ENCODE measurements at places on chromosomes 7 and 10.
A peak's percentile ranks its signal among the peaks of the same experiment; 100 is the strongest.

DNA sequence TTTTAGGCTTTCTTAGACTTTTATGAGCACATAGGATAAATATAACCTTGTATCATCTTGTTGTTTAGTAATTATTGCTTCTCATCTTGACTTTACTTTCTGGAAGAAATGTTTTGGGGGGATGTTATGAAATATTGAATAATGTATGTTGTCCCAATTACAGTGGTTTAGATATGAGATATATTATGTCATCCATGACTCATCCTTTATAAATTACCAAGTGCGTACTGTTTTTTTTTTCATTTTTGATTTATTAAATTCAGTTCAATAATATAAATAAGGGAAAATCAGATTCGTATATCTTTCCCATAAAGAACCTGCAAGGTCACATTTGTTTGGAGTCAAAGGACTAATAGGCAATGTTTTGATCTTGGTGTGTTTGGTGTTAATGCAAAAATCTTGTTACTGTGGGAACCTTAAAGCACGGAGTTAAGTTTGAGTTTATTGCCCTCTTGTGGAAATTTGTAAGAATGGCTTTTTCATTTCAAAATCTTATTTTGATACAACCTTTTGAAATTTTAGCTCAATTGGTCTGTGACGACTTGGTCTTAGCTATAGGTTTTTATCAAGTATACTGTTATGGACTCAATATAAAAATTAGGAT is 108.6 kb downstream of the SRI start:
- no peak for DNase-seq

- DNase-seq = no peak
These were observed 56.2 kb upstream of the PDCD4 start for GRCh38 chr10:110815354-110816004.

- no peak for DNase-seq
These were observed 80.0 kb upstream of the STK17A start for GRCh38 chr7:43502941-43503340.

DNA sequence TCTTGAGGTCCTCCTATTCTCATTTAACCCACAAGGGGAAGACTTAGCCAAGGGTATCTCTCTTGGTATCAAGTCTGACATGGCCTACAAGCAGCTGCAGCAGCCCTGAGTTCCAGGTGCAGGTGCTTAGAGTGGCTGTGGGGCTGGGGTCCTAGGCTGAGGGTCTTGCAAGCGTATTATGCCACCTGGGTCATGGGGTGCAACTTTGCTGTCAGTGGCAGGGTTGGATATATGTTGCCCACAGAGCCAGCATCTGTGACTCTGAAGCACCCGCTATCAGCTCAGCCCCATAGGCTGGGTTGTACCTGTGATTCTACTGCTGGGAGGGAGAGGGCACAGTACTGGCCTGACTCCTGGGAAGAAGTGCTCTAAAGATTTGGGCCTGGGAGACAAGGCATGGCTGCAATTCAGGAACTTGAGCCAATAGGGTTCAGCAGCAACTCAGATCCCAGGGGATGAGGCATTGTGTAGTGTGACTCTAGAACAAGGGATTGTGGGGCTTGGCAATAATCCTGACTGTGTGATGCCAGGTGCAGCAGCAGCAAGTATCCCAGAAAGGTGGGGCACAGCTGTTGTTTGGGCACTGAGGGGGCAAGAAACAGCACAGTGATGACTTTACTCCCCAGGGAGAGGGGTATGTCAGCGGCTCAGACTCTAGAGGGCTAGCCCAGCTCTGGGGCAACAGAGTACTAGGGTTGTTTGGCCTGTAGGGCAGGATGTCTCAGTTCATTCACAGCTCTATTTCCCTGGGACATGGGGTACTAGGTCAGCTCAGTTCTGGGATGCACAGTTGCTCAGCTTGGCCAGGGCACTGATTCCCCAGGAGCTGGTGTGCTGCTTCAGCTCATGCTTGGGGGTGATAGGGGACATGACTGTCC is 41.4 kb downstream of the NEURL1 start:
- DNase-seq = no peak

- no peak for DNase-seq
These were observed 103.5 kb downstream of the LHFPL3 start for GRCh38 chr7:104431930-104432329.

DNA sequence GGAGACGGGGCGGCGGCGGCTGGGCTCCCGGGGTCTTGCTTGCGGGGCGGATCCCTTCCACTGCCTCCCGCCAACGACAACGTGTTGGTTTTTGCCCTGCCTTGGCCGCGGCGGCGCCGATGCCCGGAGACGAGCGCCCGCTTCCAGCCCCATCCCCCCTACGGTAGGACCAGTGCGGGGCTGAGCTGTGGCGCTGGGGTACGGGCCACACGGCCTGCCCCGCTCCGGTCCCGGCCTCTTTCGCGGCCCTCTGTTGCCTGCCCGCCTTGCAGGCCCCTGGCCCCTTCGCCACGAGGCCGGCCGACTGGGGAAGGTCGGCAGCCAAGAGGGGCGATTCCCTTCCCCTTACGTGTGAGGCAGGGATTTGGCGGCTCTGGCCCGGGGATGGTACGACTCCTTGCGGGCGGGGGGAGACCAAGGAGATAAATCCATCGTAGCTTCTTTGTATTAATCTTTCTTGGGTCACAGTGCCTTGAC is 488 bp downstream of the EIF4H start:
- DNase-seq = peak; percentile 20

GRCh38 chr10:14836208-14836607 is 1.6 kb downstream of the CDNF start:
- DNase-seq = no peak

- DNase-seq = no peak
These were observed 367.6 kb downstream of the HGF start for GRCh38 chr7:81402227-81402626.

GRCh38 chr7:35365523-35365922 is 111.6 kb upstream of the TBX20 start:
- DNase-seq = no peak

DNA sequence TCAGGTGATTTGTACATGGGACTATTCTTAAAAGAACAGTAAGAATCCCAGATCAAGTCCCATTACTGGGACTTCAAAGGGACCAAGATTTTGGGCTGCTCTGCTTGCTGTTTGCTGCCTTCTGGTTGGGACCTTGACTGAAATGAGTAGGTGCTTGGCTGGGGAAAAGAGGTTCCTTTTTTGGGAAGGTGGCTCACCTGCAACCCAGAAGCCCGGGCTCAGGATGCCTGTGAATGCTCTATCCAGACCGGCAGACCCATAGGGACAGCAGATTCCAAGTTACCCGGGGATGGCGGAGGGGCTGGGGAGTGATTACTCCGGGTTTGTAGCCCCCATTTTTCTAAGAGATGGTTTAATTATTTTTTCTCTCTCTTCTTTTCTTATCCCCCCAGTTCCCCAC is 104.0 kb downstream of the CPXM2 start:
- no peak for DNase-seq

DNA sequence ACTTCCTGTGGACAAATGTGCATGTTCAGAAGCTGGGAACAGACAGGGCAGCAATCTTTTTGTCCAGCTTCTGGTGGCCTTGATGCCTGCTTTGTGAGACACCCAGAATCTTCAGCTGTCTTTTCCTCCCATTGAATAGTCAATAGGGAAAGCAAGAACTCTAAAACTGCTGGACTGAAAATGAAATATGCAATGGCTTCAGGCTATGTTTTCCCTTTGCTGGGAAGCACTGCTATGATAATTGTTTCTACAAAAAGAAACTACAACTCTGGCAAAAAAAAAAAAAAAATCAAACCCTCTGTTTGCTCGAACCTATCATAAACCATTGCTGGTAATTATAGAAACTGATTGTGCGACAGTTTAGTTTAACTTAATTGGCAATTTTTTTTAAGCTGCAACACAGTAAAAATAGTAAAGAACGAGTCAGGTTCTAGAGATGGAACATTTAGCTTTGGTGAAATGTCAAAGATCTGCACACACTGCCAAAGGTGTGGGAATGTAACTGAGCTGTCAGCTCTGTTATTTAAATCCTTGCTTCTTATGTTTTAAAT is 79.1 kb upstream of the NEUROD6 start:
- no peak for DNase-seq

- no peak for DNase-seq
These were observed 46.2 kb upstream of the MKLN1 start for GRCh38 chr7:131281266-131282048.

DNA sequence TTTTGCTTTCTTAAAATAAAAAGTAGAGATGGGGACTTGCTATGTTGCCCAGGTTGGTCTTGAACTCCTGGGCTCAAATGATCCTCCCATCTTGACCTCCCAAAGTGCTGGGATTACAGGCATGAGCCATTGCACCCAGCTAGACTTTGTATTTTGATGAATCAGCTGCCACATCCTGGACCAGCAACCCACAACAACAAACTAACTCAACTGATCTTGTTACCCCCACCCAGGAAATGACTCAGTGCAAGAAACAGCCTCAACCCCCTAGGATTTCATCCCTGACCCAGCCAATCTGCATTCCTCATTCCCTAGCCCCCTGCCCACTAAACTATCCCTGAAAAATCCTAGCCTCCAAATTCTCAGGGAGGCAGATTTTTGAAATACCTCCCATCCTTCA is 123.8 kb downstream of the IPMK start:
- DNase-seq = no peak

DNA sequence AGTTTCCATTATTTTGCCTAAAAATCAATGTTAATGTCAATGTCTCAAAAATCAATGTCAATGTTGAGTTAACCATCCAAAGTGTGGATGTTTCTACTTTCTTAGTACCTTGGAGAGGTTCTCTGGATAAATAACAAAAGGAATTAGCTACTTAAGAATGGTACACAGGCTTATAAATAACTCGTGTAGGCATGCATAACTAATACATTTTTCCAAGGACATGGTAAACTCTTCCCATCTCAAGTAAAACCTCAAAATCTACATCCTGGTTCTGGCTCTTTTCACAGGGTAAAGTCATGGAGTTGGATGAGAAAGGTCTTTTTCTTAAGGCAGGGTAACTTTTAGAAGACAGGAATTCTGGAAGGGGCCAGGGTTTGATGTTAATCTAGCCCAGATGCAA is 59.9 kb downstream of the CAV1 start:
- no peak for DNase-seq

DNA sequence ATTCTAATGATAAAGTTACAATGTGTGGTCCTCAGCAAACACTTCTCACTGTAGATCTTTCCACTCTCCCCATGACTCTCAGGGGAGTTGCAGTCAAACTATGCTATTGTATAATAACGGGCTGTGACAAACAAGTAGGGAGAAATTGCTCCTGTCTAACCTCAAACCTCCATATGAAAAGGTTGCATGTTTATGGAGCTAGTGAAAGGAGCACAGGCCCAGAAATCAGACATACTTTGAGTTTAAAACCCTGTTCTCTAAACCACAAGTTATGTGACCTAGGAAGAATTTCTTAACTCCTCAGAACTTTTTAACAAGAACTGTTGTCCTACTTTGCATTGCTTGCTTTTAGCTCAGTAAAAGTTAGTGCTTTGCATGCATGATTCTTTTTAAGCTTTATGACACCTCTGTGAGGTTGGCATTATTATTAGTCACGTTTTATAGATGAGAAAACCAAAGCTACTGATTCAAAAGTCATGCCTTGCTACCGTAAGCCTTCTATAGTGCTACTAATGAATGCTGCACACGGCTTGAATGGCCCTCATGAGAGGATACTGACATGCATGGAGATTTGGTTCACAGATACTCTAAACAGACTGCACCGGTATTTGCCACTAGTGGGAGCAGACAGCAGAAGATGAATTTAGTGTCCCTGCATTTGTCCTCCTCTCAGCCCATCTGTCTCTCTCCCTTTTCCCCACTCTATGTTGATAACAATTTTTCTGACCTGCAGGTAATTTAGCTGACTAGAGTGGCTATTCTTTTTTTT is 129.5 kb upstream of the PCGF5 start:
- no peak for DNase-seq

- DNase-seq = no peak
These were observed 1.3 kb upstream of the SCD start for GRCh38 chr10:100345570-100346330.

DNA sequence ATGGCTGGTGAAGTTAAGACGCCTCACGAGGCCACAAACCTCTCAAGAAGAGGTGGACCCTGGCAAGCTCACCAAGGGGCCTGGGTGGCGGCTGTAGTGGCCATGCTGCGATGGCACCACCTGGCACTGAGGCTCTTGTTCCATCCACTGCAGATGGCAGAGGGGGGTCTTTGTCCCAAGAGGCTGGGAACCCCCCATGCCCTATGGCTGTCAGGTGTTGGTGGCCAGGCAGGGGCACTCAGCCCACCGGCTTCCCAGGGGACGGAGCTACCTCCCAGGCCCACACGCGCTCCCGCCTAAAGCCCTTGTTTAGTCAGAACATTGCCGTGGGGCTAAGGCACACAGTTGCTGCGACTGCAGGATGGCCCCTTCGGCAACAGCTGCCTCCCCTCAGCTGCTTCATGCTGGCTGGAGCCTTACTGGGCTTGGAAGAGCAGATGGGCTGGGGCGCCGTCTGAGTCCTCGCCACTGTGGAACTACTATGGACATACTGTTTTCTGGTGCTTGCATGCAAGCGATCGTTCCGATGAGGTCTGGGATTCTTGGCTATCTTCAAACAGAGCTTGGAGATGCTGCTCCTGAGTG is 46.8 kb downstream of the DPYSL4 start:
- no peak for DNase-seq

DNA sequence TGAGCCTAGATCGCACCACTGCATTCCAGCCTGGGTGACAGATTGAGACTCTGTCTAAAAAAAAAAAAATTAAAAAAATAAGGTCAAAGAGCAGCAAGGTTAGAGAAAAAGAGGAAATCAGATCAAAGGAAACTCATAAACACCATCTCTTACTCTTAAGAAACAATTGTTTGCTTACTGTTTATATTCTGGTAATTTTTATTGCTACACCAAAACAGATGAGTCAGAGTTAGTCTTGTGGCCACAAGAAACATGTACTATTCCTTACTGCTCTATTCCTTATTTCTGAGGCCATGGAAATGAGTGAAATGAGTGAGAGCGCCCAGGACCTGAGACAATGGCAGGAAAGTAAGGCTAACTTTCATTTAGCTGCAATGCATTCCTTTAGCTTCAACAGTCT is 387.3 kb downstream of the HPSE2 start:
- no peak for DNase-seq

DNA sequence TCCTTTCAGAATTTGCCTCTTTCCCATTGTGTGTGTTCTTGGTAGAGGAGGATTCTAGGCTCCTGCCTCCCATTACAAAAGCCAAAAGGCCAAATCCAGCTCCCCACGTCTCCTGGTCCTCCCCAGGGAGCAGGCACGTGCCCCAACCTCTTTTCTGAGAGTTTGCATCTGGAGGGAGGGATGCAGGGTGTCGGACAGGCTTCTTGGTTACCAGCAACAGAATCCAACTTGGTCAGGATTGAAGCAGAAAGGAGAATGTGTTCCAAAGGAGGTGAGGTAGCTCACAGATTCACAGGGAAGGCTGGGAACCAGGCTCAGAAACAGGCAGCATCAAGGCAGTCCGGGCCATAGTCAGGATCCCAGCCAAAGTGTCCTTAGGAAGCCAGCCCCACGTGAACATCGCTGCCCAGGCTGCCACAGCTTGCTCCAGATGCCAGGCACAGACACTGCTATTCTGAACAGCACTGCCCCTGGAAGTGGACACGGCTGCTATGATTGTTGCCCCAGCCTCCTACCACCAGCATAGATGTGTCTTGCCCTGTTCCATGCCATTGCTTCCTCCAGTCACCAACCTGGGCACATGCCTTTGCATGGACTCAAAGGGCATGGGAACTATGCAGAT is 264.2 kb upstream of the ZMIZ1 start:
- no peak for DNase-seq

All from activated CD4-positive, alpha-beta T cell treated with anti-CD3 and anti-CD28 coated beads, Interleukin-2, amount 50 U/mL, for 1 hour (primary cell).